ENCODE measurements at places on chromosomes 1 and 21. TPM values are rescaled to one million over a fixed set of nuclear protein-coding genes. Genes with fewer than 3 reads are reported as not detected.

- DNase-seq: peak; percentile 57
Measured at GRCh38 chr1:218463194-218464156, 118.3 kb downstream of the TGFB2 start.

FMO3 gene
- not detected for polyA plus RNA-seq

RYR2 gene
- polyA plus RNA-seq: 3.5 TPM

DNA sequence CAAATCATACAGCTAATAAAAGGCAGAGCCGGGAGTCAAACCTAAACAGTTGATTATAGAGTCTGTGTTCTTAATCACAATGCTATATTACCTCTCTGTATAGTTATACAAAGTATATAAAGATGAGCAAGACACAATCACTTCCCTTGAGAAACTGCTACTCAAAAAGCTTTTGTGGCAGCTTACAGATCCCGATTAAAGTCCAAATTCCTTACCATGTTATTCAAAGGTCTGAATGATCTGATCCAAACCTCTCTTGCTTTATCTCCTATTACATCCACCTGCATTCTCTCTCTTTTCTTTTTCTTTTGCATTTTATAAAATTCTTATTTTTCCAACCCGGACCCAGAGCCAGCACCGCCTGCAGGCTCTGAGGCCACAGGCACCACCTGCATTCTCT is 57.0 kb upstream of the MUTYH start:
- no peak for DNase-seq

TMEM39B gene
- polyA plus RNA-seq: 13.2 TPM

DNA sequence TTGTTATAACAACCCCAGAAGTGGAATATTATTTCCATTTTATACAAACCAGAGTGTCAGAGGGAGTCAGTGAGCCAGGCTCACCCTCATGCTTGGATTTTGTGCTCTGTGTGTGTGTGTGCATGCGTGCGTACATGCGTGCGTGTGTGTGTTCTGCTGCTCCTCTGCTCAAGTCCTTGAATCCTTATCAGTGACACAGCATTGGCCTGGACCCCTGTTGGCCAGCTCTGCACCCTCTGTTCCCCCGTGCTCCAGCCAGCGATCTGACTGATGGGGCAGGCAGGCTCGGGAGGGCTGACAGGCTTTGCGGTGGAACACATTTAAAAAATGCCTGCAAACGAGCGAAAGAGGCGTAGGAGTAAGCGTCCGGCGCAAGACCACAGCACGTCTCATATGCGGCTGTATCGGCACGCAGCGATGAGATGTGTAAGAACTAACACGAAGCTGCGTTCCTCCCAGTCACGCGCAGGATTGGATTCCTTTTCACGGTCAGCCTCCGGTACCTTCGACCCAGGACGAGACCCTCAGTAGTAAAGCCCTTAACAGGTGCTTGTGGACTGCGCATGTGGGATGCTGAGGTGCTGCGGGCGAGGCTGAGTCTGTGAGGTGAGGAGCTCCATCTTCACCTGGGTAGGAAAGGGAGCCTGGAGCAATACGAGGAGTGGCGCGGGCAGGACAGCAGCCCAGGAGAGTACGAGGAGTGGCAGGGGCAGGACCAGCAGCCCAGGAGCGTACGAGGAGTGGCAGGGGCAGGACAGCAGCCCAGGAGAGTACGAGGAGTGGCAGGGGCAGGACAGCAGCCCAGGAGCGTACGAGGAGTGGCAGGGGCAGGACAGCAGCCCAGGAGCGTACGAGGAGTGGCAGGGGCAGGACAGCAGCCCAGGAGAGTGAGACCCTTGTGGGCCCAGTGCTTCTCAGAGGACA is 130.9 kb downstream of the GALNT2 start:
- DNase-seq: no peak

DNA sequence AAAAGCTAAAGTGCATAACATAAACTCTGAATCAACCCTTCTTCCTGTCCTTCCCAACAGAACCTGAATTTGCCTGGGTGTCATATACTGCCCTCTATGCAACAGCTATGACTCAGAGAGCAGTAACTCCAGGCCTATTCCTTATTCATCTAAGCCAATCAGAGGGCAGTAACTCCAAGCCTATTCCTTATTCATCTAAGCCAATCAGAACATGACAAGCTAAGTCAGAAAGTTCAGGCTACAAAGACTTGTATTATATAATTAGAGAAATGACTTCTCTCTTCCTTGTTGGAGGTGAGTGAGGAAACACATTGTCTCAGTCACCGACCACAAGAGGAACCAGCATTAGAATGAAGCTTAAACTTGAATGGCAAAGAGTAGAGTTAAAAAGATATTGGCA is 26.2 kb upstream of the TADA1 start:
- no peak for DNase-seq

DNA sequence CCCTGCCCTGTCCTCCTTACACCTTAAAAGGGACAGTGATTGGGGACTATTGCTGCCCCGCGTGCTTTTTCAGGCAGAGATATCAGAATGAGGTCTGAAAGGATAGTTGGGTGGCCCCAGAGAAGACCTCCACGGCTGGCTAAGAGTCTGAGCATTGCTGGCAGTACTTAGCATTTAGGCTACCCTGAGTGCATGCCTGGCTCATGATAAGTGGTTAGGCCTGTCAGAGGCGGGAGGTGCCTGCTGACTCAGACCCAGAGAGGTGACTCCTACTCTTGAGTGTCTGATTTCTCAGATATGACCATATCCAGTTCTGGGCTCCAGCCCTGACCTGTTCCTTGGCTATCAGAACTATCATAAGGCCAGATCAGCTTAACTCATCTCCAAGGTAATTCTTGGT is 213.7 kb downstream of the PBX1 start:
- DNase-seq: no peak

INAVA gene
- 2.4 TPM for polyA plus RNA-seq

- DNase-seq: no peak
Measured at GRCh38 chr1:208184966-208185654, 59.1 kb downstream of the PLXNA2 start.

- no peak for DNase-seq
Measured at GRCh38 chr1:25201006-25201405, 31.3 kb downstream of the SYF2 start.

CASQ2 gene
- 191 TPM for polyA plus RNA-seq

DNA sequence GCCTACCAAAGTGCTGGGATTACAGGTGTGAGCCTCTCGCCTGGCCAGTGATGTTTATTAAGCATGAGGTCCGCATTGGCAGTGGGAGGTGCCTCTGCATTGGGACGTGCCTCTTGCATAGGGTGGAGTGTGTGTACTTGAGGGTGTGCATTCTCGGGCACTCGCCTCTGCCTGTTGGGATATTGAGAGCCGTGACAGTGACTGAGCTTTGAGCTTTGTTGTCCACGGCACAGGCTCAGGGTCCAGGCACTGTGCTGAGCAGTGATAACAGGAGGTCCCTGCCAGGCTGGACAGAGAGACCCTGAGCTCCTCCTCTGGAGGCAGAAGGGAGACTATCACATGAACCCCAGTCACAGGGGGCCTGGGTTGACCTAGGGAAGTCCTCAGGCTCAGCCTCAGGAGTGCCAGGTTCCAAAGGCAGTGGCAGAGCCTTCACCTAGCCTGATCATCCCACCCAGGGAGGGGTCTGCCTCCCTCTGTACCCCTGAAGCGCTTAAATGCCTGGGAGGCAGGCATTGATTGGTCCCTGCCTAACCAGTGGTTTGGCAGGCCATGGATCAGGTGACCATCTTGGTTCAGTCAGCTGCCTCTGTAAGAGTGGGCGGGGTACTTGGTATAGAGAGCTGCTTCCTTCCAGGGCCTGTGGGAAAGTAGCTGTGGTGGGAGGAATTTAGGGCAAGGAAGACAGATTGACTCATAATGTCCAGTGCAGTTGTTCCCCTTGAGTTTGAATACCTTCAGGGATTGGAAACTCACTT is 213.8 kb upstream of the TMEM51 start:
- no peak for DNase-seq

- no peak for DNase-seq
Measured at GRCh38 chr1:150226486-150226885, 9.4 kb downstream of the ANP32E start.

DNA sequence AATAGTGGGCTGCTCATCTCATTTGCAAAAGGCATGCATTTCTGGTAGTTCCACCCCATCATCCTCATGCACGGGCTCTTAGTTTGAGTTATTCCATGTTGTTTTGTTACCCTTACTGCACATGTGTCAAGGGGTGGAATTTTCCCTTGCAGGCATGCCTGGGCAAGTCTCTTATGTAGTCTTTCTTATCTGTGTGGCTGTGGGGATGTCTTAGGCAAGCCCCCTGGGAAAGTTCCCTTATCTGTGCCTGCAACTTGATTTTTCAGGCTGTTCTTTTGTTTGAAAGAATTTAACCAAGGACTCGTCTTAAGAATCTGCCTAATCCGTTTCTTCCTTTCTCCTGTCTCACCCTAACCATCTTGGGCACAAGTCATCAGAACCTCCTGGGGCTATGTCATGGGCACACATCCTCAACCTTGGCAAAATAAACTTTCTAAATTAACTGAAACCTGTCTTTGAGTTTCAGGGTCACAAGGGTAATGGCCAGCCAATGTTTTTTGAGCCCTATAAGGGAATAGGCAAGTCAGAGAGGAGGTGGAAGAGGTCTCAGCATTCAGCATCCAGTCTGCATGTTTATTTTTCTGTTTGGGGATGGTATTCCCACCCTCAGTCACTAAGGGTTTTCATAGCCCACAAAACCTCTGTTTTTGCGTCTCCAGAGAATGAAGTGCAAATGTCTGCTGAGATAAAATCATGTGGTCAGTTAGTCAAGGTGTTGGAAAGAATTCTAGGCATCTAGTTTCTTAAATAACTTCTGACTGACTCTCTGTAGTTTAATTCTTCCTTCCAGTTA is 579.7 kb downstream of the PLA2G4A start:
- no peak for DNase-seq

DNA sequence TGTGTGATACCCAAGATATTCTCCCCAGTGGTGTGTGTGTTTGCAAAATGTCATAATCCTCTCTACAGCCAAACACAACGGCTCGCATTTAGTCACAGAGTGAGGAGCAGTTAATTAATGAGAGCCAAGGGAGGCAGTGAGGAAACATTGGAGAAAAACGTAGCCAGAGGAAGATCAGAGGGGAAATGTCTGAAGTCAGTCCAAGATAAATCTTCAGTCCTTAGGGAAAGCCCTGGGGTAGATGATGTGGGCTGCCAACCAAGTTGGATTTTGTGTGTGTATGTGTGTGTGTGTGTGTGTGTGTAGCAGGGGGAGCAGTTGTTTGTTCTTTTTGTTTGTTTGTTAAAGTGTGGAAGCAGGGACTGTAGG is 201.0 kb upstream of the PTBP2 start:
- DNase-seq: peak; percentile 33

GRCh38 chr1:59686170-59686569 is 128.6 kb upstream of the HOOK1 start:
- no peak for DNase-seq

ALPL gene
- 3.3 TPM for polyA plus RNA-seq

- no peak for DNase-seq
Measured at GRCh38 chr1:234922987-234923386, 205.7 kb downstream of the TOMM20 start.

FABP3 gene
- 173 TPM for polyA plus RNA-seq

DNA sequence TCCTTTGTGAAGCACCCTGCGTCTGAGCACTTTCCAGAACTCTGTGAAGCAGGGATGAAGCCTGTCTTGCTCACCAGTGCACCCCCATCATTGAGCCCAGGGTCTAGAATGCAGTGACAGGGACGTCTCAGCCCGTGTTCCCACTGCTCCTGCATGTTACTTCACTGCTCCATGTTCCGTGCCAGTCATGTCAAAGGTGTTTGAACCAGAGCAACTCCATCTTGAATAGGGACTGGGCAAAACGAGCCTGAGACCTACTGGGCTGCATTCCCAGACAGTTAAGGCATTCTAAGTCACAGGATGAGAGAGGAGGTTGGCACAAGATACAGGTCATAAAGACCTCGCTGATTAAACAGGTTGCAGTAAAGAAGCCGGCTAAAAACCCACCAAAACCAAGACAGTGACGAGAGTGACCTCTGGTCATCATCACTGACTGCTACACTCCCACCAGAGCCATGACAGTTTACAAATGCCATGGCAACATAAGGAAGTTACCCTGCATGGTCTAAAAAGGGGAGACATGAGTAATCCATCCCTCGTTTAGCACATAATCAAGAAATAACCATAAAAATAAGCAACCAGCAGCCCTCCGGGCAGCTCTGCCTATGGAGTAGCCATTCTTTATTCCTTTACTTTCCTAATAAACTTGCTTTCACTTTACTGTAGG is 63.2 kb downstream of the SDC3 start:
- no peak for DNase-seq

GRCh38 chr1:46403916-46404315 is 9.8 kb downstream of the FAAH start:
- DNase-seq: no peak

DNA sequence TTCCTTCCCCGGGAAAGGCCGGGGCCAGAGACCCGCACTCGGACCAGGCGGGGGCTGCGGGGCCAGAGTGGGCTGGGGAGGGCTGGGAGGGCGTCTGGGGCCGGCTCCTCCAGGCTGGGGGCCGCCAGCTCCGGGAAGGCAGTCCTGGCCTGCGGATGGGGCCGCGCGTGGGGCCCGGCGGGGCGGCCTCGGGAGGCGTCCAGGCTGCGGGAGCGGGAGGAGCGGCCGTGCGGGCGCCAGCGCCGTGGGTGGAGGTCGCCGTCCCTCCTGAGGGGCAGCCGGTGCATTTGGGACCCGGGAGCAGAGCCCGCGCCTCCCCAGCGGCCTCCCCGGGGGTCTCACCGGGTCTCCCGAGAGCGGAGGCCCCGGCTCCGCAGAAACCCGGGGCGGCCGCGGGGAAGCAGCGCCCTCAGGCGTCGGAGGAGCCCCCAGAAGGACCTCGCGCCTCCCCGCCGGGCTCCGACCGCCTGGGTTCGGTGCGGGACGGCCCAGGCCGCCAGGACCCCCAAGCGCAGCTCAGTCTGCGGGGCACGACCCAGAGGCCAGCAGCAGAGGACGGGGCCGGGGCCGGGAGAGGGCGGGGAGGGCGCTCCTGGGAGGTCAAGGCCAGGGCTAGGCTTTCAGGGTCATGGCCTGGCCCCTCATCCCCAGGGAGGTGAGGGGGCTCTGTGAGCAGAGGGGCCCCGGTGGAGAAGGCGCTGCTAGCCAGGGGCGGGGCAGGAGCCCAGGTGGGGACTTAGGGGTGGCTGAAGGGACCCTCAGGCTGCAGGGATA is 7.2 kb upstream of the SLX9 start:
- no peak for DNase-seq

- no peak for DNase-seq
Measured at GRCh38 chr1:179168536-179168935, 60.9 kb downstream of the ABL2 start.

DNA sequence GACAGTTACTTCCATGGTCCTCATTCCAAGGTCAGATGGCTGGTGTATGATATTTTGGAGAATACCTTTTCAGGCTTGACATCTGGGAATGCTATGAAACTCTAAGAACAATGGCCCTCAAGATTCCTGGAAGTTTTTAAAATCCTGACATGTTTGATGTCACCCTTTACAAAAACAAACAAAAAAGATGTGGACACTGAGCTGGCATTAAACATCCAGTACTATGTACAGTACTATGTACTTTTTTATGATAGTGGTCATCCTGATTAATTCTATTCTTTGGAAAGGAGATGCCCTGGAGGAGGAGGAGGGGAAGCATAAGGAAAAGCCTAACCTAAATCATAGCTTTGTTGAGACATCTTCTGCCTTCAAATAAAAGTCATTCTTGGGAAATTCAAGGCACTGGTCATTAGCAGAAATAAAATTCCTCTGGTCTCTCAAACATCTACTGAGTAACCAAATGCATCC is 235.4 kb downstream of the HMCN1 start:
- no peak for DNase-seq
